ENCODE measurements at places on chromosomes 4 and X. TPM values are rescaled to one million over a fixed set of nuclear protein-coding genes. Genes with fewer than 3 reads are reported as not detected.

DNA sequence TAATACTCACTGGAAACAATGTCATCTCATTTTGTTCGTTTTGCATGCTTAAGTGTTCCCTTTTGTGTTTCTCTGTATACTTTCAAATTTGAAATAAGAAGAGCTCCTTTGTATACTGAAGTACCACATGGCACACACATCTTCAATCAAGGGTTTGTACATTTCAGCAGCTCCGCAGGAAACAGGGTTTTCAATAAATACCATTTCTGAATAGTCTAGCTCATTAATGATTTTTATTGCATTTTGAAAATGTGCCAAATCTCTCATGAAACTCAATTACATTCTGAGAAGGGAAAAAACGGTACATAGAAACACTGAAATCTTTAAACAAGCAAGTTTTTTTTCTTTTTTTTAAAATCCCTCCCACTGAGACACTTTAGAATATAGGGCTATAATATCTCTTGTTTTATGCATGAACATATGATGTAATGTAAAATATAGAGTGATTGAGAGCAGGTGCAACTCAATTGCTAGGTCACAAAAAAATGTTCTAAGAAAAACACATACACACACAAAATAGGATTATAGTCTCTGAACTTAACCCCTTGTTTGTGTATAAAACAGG is 914.2 kb upstream of the PCDH7 start:
- DNase-seq = no peak
- H3K36me3 ChIP-seq = no peaks in the 10 kb centered on the region
- no peak overlapping the region for H3K4me3 ChIP-seq
- H3K27me3 ChIP-seq = no peaks in the 10 kb centered on the region

- H3K4me1 ChIP-seq = no peaks in the 10 kb centered on the region
- no peaks in the 10 kb centered on the region for H3K36me3 ChIP-seq
- peaks cover 9% of the 10 kb centered on the region for H3K27me3 ChIP-seq
- no peak for DNase-seq
- H3K4me3 ChIP-seq = no peak overlapping the region
Observed at GRCh38 chrX:103730796-103731493, 20.2 kb downstream of the TMEM31 start.

WDR1 gene
- total RNA-seq = 260 TPM

- no peaks in the 10 kb centered on the region for H3K27me3 ChIP-seq
- no peak for DNase-seq
- H3K27ac ChIP-seq = peak overlapping the region; percentile 85
Observed at GRCh38 chr4:87007528-87008446, 73.0 kb downstream of the AFF1 start.
